ENCODE measurements at places on chromosomes 2 and 18.
A peak's percentile ranks its signal among the peaks of the same experiment; 100 is the strongest.

GRCh38 chr2:25490217-25490616, 148.5 kb upstream of the DNMT3A start:
- DNase-seq = no peak

- peak; percentile 62 for DNase-seq
Observed at GRCh38 chr2:11097038-11097720, 58.1 kb upstream of the SLC66A3 start.

- no peak for DNase-seq
Observed at GRCh38 chr2:225739328-225739727, 339.8 kb downstream of the NYAP2 start.

GRCh38 chr2:20439503-20439902, 7.4 kb upstream of the RHOB start:
- DNase-seq = peak; percentile 19

GRCh38 chr18:48317781-48318381, 91.3 kb downstream of the ZBTB7C start:
- no peak for DNase-seq

DNA sequence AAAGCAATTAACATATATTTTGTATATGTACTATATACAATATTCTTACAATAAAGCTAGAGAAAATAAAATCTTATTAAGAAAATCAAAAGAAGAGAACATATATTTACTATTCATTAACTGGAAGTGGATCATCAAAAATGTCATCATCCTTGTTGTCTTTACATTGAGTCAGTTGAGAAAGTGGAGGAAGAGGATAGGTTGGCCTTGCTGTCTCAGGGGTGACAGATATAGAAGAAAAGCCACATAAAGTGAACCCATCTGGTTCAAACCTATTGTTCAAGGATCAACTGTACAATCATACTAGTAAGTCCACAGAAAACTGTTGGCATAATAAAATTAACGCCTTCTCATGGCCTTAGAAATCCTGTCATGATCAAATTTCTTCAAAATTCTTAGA, 26.6 kb downstream of the SESTD1 start:
- DNase-seq = no peak

- no peak for DNase-seq
Observed at GRCh38 chr2:127660291-127660578, 14.3 kb downstream of the GPR17 start.

DNA sequence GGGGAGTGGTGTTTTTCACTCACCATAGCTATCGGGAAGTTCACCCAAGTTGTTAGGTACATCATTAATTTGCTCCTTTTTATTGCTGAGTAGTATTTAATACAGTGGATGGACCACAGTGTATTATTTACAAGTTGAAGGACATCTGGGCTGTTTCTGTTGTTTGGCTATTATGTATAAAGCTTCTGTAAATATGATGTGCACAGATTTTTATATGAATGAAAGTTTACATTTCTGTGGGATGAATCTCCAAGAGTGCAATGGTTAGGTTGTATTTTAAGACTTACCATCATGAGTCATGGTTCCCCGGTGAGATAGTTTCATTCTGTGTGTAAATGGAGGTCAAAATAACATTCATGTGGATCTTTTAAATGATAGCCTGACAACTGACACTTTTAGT, 337.4 kb downstream of the PTPRM start:
- DNase-seq = peak; percentile 93

DNA sequence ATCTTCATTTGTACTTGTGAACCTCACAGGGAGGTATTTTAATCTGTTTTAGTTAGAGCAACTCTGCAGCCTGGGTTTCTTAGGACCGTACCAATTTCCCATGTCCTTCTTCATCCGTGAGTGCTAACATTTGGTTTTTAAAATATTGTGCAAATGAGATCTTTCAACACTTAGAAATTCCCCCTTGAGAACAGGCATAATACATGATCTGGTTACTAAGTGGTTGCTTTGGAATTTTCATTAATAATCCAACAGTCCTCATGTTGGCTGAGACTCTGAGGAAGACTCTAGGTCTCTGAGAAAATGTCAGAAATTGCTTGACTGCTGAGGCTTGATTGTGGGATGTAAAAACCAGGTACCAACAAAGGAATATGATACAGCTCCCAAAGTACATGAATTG, 125.6 kb upstream of the CDCA7 start:
- DNase-seq = no peak

DNA sequence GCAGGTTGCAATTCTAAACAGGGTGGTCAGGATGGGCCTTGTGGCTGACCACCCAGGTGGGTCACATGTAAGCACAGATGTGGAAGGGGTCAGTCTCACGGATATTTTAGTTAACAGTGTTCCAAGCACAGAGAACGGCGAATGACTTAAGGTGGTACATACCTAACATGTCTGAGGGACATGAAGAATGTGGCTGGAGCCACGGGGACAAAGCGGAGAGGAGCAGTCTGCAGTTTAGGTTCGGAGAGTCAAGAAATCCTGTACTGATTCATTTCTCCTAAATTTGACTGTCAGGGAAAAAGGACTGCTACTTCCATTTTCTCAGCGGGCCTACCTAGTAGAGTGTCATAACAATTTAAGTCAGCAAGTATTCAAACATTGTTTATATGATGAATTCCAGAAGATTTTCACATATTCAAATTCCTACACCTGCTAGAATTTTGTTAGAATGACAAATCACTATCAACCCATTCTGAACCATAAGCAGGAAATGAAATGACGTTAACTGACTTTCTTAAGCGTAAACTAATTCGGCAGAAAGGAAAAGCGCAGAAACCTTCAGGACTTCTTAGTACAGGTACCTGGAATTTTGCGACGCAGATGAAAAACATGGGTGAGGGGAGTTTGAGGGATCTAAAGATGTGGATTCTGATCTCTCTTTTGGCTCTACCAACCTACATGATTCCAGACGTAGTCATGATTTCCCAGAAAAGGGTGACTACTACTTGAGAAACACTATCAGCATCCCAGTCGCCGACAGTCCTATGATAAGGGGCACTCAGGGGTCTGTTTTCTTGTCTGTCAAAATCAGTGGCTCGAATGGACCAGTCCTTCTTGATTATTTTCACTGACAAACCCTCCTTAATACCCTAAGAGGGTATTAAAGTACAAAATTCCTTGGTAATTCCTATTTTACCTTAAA, 41.3 kb downstream of the PTPN2 start:
- no peak for DNase-seq

GRCh38 chr18:63844254-63844653, 43.3 kb upstream of the SERPINB2 start:
- DNase-seq = peak; percentile 77

DNA sequence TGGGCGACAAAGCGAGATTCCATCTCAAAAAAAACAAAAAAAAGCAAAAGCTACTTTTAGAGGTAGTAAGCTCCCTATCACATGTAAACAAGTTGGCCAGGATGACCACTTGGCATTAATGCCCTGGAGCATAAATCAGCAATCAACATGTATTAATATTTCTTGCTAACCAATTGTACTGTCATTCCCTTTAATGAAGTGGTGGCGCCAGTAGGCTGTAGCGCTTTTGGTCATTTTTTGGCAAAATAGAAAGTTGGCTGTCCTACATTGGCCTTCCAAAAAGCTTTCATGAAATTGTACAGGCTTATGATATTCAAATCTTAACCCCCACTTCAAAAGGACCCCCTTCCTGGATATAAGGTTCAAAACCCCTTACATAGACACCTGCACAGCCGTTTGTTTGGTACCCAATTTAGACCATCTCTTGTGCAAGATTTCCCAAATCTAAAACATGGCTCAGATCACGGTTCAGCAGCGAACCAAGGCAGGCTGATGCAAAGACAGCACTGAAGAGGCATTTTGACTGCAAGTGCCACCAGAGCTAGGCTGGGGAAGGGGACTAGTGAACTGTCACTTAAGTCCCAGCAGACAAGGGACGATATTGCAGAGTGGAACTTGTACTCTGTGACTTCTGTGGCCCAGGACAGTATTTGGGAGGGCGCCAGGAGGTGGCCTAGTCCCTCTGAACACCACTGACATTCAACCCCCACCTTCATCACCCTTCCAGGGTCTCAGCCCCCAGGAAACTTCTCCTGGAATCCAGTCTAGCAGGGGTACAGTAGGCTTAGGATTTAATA, 31.9 kb downstream of the SMAD7 start:
- no peak for DNase-seq

- peak; percentile 41 for DNase-seq
Observed at GRCh38 chr2:205323929-205324328, 358.4 kb upstream of the NRP2 start.

DNA sequence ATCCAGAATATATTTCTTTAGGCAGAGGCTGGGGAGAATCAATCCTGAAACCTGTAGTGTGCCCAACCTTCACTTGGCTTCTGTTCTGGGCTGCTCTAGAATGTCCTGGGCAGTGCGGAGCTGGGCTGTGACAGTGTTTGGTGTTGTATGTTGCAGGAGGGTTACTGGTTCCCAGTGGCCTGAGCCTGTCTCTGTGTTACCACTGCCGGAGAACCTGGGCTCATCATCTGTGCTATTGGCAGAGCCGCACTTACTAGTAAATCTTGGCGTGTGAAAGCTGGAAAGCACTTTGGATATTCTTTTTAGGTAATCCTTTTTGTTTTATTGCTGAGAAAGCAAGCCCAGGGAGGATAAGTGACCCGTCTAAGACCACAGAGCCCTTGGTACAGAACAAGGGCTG, 412.9 kb downstream of the SLC4A3 start:
- DNase-seq = no peak

- peak; percentile 35 for DNase-seq
Observed at GRCh38 chr2:25972049-25972823, 10.1 kb downstream of the KIF3C start.

GRCh38 chr2:40741532-40741931, 289.6 kb upstream of the SLC8A1 start:
- no peak for DNase-seq

- no peak for DNase-seq
Observed at GRCh38 chr2:240947176-240947575, 41.0 kb downstream of the CROCC2 start.

- DNase-seq = no peak
Observed at GRCh38 chr2:38251940-38252339, 125.1 kb downstream of the ATL2 start.

- no peak for DNase-seq
Observed at GRCh38 chr18:22538426-22538825, 120.7 kb upstream of the CTAGE1 start.

DNA sequence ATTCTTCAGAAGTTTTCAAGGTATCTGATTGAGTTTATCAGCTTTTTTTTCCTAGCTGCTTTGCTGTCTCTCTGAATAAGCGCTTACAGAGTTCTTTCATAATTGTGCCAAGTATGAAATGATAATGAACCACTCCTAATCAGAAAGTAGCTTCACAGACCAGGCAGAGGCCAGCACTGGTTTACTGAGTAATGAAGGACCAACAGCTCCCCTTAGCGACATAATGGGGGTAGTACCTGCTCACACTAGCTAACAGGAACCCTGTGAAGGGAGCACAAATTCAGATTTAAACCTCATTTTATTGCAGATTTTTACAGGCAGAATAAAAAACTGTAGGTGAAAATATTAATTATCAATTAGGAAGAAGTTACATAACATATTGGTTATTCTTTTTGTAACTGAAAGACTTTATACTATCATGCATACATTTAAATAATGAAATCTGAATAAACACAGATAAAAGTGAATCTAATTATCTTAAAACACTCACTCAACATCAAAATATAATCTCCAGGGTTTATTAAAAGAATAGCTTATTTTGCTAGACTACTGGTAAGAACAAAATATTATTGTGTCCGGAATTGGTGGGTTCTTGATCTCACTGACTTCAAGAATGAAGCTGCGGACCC, 53.7 kb upstream of the LRRC30 start:
- peak; percentile 96 for DNase-seq
